MG63 (cell line): ENCODE measurements at places on chromosomes 5 and 9. TPM values are rescaled to one million over a fixed set of nuclear protein-coding genes. Genes with fewer than 3 reads are reported as not detected.

The GARNL3 gene
- total RNA-seq = 0.57 and 1.9 TPM in 2 replicates

- no peak for DNase-seq
Observed at GRCh38 chr9:7802666-7803065, 3.1 kb upstream of the DMAC1 start.

The ANKH gene
- 12.2 and 28.9 TPM in 2 replicates for total RNA-seq

The DNLZ gene
- 15.2 and 47.9 TPM in 2 replicates for total RNA-seq

The CER1 gene
- not detected in 2 replicates for total RNA-seq

GRCh38 chr5:124819201-124819600, 72.8 kb upstream of the ZNF608 start:
- no peak for DNase-seq

The PCDHA1 gene
- 0.10 TPM in 1 of 2 replicates, not detected in the other for total RNA-seq

The HAND1 gene
- total RNA-seq = 2.3 and 7.4 TPM in 2 replicates

- peak; percentile 44 for DNase-seq
Observed at GRCh38 chr5:103808464-103809106, 246.0 kb upstream of the NUDT12 start.

- DNase-seq = no peak
Observed at GRCh38 chr9:89309166-89309565, 1.8 kb upstream of the CKS2 start.

GRCh38 chr9:136061405-136061804, 33.7 kb downstream of the NACC2 start:
- DNase-seq = no peak

The IGFBPL1 gene
- total RNA-seq = 0.95 and 2.3 TPM in 2 replicates
